ENCODE measurements at places on chromosomes 16 and 17. TPM values are rescaled to one million over a fixed set of nuclear protein-coding genes. Genes with fewer than 3 reads are reported as not detected.

GRCh38 chr16:2973093-2973492 lies 3.9 kb downstream of the PAQR4 start:
- H3K4me3 ChIP-seq, result no peak overlapping the region
- H3K4me1 ChIP-seq, result peaks cover 21% of the 10 kb centered on the region
- H3K27me3 ChIP-seq, result peaks cover 1% of the 10 kb centered on the region
- no peak overlapping the region for H3K27ac ChIP-seq
- peak; percentile 63 for DNase-seq

DNA sequence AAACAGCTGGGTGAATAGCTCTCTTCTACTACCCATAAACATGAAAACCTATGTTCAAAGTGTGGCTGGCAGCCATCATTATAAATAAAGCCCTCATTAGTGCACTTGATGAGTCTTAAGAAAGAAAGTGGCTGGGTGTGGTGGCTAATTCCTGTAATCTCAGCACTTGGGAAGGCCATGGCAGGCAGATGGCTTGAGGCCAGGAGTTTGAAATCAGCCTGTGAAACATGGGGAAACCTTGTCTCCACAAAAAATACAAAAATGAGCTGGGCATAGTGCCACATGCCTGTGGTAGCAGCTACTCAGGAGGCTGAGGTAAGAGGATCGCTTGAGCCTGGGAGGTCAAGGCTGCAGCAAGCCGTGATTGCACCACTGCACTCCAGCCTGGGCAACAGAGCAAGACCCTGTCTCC lies 28.3 kb upstream of the APPBP2 start:
- no peak overlapping the region for H3K4me3 ChIP-seq
- no peaks in the 10 kb centered on the region for H3K27me3 ChIP-seq
- no peaks in the 10 kb centered on the region for H3K4me1 ChIP-seq
- no peak overlapping the region for H3K27ac ChIP-seq

MILR1 gene
- total RNA-seq, result 20.6 TPM

- H3K4me3 ChIP-seq, result no peak overlapping the region
- no peaks in the 10 kb centered on the region for H3K4me1 ChIP-seq
- no peak overlapping the region for H3K27ac ChIP-seq
- no peaks in the 10 kb centered on the region for H3K27me3 ChIP-seq
- no peak for DNase-seq
Measured at GRCh38 chr16:67404740-67405226, 11.5 kb upstream of the TPPP3 start.

DNA sequence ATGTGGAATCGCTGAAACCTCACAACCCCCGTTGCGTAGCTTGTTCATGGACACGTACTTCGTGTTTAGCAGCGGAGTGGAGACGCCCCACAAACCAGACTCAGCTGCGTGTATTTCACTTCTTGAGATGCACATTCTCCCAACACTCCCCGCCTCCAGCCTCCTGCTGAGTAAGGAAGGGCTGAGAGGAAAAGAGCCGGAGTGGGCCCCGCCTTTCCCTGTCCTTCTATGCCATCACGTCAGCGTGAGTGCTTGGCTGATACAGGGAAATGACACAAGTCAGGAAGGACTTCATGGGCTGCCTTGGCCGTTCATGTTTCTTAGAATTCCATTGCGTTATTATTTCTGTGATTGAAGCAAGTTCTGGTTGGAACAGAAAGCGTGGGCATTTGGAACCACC lies 68.6 kb upstream of the CBX4 start:
- no peak overlapping the region for H3K4me3 ChIP-seq
- no peak overlapping the region for H3K27ac ChIP-seq
- no peak for DNase-seq

MFAP4 gene
- 24.1 TPM for total RNA-seq

GRCh38 chr17:37429453-37429852 lies 22.8 kb downstream of the TADA2A start:
- peaks cover 36% of the 10 kb centered on the region for H3K36me3 ChIP-seq
- H3K4me1 ChIP-seq, result no peaks in the 10 kb centered on the region
- DNase-seq, result no peak
- H3K27ac ChIP-seq, result no peak overlapping the region

CTF1 gene
- total RNA-seq, result 10.0 TPM

SLC6A4 gene
- total RNA-seq, result 0.03 TPM

GRCh38 chr17:82333279-82334171 lies at the start of gene SECTM1:
TSS of gene SECTM1 (minus strand) at chr17:82333766. CDS start at chr17:82327240, 6,526 bp downstream.
- H3K4me1 ChIP-seq, result peaks cover 32% of the 10 kb centered on the region
- H3K4me3 ChIP-seq, result no peak within 1 kb of the TSS
- no peaks in the 10 kb centered on the region for H3K27me3 ChIP-seq
- no peak for DNase-seq

GRCh38 chr16:26993511-26993910 lies 73.2 kb upstream of the C16orf82 start:
- H3K27me3 ChIP-seq, result no peaks in the 10 kb centered on the region
- H3K27ac ChIP-seq, result peak overlapping the region; percentile 62
- H3K4me3 ChIP-seq, result no peak overlapping the region
- H3K36me3 ChIP-seq, result no peaks in the 10 kb centered on the region
- DNase-seq, result peak; percentile 70
- peaks cover 4% of the 10 kb centered on the region for H3K4me1 ChIP-seq

TELO2 gene
- total RNA-seq, result 22.8 TPM

DNA sequence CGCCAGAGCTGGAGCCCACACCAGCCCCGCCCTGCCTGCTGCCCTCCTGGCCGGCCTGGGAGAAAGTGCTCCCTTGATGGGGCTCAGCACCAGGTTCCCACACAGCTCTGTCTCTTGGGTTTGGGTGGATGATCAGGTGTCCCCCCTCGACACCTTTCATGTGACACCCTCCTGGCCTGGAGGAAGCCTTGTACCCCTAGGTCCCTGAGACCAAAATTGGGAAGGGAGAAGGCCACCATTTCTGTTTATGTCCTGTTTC lies 19.4 kb upstream of the PLLP start:
- H3K36me3 ChIP-seq, result no peaks in the 10 kb centered on the region
- no peak overlapping the region for H3K27ac ChIP-seq
- no peak for DNase-seq

DNA sequence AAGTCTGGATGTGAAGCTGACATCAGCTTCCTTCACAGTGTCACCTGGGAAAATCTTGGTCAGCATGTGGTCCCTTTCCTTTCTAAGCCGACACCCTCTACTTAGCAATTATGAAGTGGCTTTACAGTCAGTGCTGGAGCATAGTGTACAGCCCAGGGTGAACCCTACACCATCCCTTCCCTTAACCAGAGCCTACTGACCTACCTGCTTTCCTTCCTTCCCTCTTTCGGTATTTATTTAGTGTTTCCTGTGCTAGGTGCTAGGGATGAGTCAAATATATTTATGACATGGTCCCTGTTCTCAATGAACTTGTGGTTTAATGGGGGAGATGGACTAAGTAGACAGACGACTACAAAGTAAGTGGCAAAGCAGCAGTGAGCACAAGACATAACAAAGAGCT lies 77.5 kb downstream of the CDK5R1 start:
- H3K27ac ChIP-seq, result no peak overlapping the region
- no peak overlapping the region for H3K4me3 ChIP-seq
- no peaks in the 10 kb centered on the region for H3K27me3 ChIP-seq
- DNase-seq, result no peak
- H3K4me1 ChIP-seq, result no peaks in the 10 kb centered on the region

- no peak overlapping the region for H3K4me3 ChIP-seq
- peaks cover 4% of the 10 kb centered on the region for H3K4me1 ChIP-seq
- H3K36me3 ChIP-seq, result no peaks in the 10 kb centered on the region
- H3K27ac ChIP-seq, result peak overlapping the region; percentile 47
Measured at GRCh38 chr17:42010898-42011516, 6.2 kb downstream of the DNAJC7 start.

DNA sequence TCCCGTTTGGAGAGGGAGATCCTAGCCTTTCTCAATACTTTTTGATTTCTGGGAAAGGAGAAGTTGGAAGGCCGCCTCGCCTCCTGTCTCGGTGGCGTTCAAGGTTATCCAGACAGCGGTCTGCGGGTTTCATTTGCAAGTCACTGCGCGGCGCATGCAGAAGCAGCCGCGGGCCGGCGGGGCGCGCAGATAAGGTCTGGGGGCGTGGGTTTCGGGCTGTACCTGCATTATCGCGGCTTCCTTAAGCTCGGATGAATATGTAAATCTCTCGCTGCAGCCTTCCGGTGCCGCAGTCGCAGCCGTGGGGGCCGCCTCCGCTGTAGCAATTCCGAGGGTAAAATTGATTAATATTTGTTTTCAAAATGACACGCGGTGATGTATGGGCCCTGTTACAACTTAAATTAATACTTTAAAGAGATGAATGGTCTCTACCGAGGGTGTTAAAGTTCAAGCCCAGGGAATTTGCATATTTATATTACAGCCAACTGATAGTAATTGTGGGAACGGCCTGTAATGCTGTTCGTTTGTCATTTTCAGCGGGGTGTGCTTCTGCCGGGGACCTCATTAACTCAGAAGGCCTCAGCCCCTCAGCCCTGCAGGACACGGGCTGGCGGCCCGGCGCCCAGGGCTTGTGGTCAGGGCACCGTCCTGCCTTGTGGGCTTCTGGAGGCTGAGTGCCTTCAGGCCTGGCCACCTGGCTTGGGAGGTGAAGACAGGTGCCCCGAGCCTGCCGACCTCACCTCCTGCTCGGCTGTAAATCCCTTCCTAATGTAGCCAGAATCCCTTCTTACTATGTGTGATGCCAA lies 99.4 kb downstream of the CYLD start:
- no peak overlapping the region for H3K27ac ChIP-seq
- H3K36me3 ChIP-seq, result no peaks in the 10 kb centered on the region
- H3K27me3 ChIP-seq, result peaks cover 5% of the 10 kb centered on the region

DNA sequence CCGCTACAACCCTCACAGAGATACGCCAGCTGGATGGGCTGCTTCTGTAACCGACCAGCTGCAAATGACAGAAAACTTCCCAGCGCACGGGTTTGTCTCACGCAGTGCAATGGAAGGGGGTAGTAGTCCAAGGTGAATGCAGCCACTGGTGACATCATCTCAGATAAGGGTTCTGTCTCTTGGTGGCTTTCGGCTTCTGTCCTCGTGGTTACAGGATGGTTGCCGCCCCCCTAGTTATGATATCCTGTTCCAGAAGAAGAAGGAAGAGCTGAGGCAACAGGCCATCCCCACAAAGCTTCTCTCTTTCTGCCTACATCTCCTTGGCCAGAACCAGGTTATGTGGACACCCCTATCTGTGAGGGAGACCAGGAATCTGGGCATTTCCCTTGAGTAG lies 40.3 kb upstream of the BAHCC1 start:
- no peaks in the 10 kb centered on the region for H3K27me3 ChIP-seq
- H3K4me3 ChIP-seq, result no peak overlapping the region
- H3K4me1 ChIP-seq, result no peaks in the 10 kb centered on the region

- H3K4me1 ChIP-seq, result no peaks in the 10 kb centered on the region
- no peaks in the 10 kb centered on the region for H3K36me3 ChIP-seq
- no peaks in the 10 kb centered on the region for H3K27me3 ChIP-seq
- no peak for DNase-seq
- no peak overlapping the region for H3K27ac ChIP-seq
Measured at GRCh38 chr16:74691093-74691855, 9.4 kb downstream of the MLKL start.

MYL11 gene
- total RNA-seq, result not detected

- no peak for DNase-seq
- H3K36me3 ChIP-seq, result no peaks in the 10 kb centered on the region
- peaks cover 19% of the 10 kb centered on the region for H3K4me1 ChIP-seq
- H3K27me3 ChIP-seq, result no peaks in the 10 kb centered on the region
Measured at GRCh38 chr16:46808997-46809396, 22.0 kb downstream of the C16orf87 start.

GRCh38 chr17:29663155-29663554 lies 40.4 kb upstream of the CORO6 start:
- H3K36me3 ChIP-seq, result peaks cover 16% of the 10 kb centered on the region
- no peak for DNase-seq
- H3K27ac ChIP-seq, result no peak overlapping the region
- no peak overlapping the region for H3K4me3 ChIP-seq

GRCh38 chr16:72788269-72788809 lies 259.6 kb downstream of the ZFHX3 start:
- H3K27me3 ChIP-seq, result no peaks in the 10 kb centered on the region
- H3K4me3 ChIP-seq, result peak overlapping the region; percentile 27
- DNase-seq, result no peak
- H3K36me3 ChIP-seq, result no peaks in the 10 kb centered on the region

RGS11 gene
- 2.1 TPM for total RNA-seq

DNA sequence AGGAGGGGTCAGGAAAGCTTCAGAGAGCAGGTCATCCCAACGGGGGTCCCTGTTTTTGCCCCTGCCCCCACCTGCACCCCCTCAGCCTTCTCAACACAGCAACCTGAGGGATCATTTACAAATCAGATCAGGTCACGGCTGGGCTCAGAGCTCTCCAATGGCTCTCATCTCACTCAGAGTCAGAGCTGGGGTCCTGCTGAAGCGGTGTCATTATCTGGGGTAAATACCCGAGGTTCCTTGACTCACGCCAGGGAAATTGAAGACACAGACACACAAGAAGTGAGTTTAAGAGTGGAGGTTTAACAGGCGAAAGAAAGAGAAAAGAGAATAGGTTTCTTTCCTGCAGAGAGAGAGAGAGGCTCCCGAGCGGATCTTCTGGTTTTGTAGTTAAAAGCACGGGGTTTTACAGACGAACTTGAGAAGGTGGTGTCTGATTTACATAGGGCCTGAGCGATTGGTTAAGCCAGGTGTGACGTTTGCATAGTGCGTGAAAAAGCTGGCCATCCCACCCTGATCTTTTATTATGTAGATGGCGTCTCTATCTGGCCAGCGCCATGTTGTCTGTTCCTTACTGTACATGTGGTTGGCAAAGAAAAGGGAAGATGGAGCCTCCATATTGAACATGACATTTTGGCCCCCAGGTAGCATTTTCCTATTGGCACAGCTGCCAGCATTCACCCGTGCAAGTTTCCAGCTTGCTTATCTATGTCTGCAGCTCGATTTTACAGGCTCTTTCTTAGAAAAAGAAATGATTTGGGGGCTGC lies 51.4 kb downstream of the WSB1 start:
- no peak overlapping the region for H3K4me3 ChIP-seq
- peak; percentile 41 for DNase-seq
- H3K27ac ChIP-seq, result peak overlapping the region; percentile 37
- peaks cover 7% of the 10 kb centered on the region for H3K4me1 ChIP-seq

DNA sequence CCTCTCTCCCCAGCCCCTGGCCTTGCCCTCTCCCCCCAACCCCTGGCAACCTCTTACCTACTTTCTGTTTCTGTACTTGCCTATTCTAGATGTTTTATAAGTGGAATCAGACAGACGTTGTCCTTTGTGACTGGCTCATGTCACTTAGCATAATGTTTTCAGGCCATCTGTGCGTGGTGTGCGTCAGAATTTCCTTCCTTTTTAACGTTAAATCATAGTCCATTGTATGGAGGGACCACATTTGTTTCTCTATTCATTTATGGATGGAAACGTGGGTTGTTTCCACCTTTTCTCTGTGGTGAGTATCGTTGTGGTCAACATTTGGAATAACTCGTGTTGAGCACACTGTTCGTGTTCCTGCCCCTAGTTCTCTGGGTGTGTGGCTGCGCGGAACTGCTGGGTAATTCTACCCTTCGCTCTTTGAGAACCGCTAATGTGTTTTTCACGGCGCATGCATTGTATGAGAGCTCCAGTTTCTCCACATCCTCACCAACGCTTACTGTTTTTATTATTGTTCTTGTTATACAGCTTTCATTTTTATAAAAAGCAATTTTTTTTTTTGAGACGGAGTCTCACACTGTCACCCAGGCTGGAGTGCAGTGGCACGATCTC lies 26.3 kb downstream of the ACTG1 start:
- no peaks in the 10 kb centered on the region for H3K27me3 ChIP-seq
- H3K27ac ChIP-seq, result no peak overlapping the region
- peaks cover 11% of the 10 kb centered on the region for H3K4me1 ChIP-seq
- H3K36me3 ChIP-seq, result no peaks in the 10 kb centered on the region
- H3K4me3 ChIP-seq, result no peak overlapping the region
- DNase-seq, result no peak

Measured in adrenal gland (tissue), 19 donors.